H9 (cell line): ENCODE measurements at places on chromosomes 1 and 21. TPM values are rescaled to one million over a fixed set of nuclear protein-coding genes. Genes with fewer than 3 reads are reported as not detected.

B3GALT2 gene
- not detected in 2 replicates for total RNA-seq

DNA sequence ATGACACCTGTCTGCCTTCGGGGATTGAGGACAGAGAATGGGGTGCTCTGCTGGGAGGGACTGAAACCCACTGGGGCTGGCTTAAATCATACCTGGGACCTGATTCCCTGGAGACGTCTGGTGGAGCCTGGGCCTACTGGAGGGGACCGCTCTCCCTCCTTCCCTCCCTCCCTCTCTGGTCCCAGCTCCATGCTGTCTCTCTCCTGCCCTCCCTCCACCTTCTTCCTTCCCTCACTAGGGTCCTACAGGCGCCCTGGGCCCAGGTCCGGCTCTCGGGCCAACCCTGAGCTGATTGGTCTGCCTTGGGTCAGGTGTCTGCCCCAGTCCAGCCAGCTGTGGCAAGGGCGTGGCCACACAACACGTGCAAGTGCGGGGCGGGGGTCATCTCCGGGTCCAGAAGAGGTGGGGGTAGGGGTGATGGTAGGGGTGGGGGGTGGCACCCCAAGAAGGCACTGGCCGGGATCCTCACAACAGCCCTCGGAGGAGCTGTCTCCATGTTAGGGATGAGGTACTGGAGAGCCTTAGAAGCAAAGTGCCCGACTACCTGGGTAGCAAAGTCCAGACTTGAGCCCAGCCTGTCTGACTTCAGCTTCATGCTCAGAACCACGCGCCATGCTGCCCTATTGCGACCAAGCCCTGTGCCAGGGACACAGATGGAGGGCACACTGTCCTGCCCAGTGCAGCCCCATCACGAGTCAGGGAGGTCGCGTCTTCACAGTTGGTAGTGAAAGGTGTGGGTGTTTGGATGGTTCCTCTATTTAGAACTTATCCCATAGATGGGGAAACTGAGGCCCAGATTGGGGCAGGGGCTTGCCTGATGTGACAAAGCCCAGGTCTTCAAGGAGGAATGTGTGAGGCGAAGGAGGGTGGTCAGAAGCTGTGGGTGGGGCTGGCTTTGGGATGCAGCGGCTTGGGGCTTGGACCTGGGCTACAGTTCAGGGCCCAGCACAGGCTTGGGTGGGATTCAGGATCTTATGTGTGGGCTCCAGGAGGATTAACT is 574.1 kb downstream of the PTPRU start:
- DNase-seq: peak; percentile 10

MPZ gene
- 2.7 and 3.6 TPM in 2 replicates for total RNA-seq

EVA1C gene
- 0.98 and 1.8 TPM in 2 replicates for total RNA-seq

TTC3 gene
- total RNA-seq: 46.5 and 48.6 TPM in 2 replicates

GRCh38 chr1:54310439-54311328 is 95.5 kb downstream of the SSBP3 start:
- peak; percentile 86 for DNase-seq

GRCh38 chr1:175731581-175731980 is 11.8 kb downstream of the TNR start:
- no peak for DNase-seq

DNA sequence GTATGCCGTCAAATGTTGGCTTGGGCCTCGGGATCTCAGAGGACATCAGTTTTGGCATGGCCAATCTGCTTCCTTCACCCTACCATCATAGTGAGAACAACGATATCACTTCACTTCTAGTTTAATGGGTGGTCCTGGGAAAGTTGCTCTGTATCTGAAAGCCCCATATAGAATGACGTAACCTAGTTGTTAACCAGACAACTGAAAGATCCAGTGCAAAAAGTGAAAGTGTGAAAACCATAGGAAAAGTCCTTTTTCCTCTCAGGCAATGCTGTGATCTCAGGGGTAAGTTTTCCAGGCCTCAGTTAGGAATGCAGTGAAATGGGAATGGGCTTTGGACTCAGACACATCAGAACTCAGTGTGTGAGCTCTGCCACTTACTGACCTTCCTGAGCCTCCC is 18.6 kb upstream of the ATP1B1 start:
- DNase-seq: no peak

DNA sequence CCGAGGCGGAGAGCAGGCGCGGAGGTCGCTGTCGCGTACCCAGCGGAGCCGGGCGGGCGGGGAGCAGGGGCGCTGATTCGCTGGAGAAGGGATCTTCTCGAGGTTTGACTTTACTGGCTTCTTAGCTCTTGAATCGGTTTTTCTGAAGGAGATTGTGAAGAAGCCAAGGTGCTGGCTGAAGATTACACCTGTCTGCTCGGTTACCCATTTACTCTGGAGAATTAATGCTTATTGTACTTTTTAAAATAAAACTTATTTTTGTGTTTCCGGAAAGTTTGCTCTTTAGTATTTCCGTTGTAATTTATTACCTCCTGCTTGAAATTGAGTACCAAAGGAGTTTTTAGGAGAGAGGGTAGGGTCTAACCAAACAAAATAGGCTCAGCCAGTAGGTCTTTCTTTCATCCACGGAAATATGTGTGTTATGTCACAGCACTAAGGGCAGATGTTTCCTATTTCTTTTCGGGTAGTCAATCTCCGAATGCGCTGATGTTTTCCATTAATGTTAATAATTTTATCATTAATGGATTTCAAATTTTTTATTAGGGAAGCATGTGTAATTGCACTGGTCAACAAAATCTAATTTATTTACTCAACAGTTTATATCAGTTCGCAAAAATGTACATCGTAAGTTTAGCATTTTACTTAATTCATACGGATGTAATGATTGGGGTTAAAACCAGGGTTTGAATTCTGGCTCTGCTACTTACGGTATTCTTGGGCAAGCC is 510 bp upstream of the GNG5 start:
- DNase-seq: no peak

KMO gene
- total RNA-seq: not detected in 2 replicates

DNA sequence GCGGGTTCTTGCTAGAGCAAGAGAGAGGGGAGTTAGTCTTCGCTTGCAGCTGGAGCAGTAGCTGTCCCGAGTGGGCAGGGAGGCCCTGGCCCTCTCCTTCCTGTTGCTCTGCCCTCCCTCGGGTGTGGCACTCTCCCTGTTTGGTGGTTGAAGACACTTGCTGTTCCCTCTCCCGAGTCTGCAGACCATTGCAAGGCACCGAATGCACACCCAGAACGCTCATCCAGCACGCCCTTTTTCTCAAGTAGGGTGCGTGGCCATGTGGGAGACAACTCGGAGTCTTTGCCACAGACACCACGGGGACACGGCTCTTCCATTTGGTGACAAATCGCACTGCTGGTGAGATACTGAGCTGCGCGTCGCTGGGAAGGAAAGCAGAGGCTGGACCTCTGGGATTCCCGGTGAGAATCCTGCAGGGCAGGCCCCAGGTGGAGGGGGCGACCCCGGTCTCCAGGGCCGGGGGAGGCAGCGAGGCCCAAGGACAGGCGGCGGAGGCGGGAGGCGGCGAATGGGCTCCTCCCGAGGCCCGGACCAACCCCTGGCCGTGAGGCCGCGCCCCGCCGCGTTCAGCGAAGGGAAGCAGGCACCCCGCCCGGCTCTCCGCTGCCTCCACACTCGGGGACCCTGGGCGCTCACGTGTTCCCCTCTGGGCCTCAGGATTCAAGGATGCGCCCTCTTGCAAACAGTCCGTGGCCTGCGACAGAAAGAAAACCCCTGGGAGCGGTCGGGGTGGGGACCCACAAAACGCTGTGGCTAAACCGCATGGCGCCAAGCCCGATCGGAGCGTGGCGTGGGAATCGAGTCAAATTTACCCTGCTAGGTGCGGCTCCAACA is 10.4 kb upstream of the TMEM200B start:
- DNase-seq: no peak

OR2T35 gene
- total RNA-seq: not detected in 2 replicates

- no peak for DNase-seq
Observed at GRCh38 chr1:29234471-29234870, 1.9 kb upstream of the PTPRU start.

DNA sequence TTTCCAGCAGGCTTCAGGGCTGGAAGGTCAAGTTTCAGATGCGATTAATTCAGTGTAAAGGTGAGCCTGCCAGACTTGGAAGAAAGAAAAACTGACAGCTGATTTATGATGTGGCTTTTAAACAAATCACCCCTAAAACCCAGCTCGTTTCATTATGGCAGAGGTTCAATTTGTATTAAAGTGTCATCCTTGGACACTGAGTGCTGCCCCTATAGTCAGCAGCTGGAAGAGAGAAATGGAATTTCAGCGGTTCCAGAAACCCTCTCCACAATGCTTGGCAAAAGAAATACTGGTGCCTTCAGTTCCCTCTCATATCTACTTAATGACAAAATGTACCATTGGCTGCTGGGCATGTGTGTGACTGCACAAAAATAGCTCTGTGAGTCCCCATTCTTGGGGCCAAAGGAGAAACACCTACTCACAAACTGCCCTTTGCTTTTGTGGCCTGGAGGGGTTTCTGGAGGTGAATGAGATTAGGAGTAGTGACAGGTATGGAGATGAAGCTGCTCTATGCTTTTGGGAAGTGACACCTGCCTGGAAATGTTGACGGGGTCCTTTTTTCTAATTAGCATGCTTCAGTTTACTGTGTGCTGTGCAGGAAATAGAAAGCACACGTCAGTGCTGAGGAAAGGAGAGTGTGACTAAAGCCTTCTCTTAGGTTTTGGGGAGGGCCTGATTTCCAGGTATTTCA is 95.1 kb upstream of the TSPAN2 start:
- DNase-seq: no peak

- no peak for DNase-seq
Observed at GRCh38 chr21:27534206-27534605, 567.3 kb upstream of the ADAMTS5 start.

DNA sequence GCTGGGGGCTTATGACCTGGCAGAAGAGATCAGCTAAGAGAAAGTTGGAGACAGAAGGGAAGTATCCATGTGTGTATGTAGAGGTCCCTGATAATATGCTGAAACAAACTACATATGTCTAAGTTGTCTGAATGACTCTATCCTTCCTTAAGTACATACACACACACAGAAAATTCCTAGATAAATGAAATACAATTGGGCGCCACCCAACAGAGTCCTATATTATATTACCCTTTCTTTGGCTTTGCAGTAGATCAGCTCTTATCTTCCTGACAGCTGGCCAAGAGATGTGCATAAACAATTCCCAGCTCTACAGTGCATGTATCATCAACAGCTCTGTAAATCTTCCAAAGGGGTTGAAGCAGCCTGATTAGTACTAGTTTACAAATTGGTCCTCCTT is 40.1 kb downstream of the SORT1 start:
- no peak for DNase-seq

GRCh38 chr1:85607126-85607920 is 26.8 kb downstream of the CCN1 start:
- DNase-seq: peak; percentile 97

DNA sequence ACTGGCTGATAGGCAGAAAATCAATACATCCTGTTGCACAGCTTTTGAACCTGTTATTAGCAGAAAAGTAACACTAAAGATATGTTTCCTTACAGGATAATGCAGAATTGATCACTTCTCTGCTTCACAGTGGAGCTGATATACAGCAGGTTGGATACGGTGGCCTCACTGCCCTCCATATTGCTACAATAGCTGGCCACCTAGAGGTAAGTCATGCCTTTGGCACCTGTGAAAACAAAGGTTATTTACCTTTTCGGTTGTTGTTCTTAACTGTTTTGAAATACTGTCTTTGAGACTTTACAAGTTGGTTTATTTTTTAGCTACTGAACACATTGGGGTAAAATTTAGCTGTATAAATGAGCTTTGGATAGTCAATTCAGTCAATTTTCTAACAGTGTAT is 36.3 kb downstream of the TNNI3K start:
- no peak for DNase-seq

RBBP5 gene
- total RNA-seq: 17.3 and 18.3 TPM in 2 replicates

GRCh38 chr21:34367320-34367935 is 3.6 kb downstream of the KCNE2 start:
- peak; percentile 50 for DNase-seq

DNA sequence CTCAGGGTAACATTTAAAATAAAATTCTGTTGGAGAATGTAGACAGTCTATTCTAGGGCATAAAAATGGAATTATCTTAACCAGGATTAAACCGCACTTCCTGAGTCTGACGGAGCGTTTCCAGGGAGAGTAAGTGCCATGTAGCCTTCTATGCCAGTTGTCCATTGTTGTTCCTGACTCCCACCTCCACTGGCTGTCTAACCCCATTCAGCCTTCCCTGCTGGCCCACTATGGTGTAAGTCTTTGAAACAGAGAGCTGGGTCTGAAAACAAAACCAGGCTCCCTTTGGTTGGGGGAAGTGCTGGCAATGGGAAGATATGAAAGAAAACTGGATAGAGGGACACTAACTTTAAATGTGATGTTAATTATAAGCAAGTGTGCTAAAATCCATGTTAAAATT is 71.2 kb upstream of the CNN3 start:
- no peak for DNase-seq

DNA sequence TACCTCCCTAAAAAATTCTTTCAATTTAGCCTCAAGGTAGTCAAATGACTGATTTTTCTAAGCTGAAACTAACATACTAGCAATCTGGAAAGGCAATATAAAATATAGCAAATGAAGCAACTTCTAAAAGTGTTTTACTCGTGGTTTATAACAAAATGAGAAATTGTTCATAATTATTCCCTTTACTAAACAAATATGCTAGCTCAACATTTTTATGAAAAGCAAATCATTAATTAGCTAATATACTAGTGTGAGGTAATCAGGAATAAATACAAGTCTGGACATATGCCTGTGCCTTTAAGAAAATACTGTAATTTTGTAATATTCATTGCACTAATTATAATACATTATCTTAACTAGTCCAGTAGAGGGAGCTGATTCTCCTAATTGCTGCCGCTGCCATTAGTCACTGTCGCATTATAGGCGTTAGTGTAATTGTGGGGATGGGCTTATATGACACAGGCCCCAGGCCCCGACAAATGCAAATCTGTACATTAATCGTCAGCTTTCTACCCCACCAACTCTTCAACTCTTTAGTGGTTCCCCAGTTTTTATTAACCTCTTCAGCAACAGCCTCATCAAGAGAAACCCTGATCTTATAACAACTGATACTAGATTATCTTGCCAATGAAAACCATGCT is 160.9 kb downstream of the GABPA start:
- DNase-seq: no peak

DNA sequence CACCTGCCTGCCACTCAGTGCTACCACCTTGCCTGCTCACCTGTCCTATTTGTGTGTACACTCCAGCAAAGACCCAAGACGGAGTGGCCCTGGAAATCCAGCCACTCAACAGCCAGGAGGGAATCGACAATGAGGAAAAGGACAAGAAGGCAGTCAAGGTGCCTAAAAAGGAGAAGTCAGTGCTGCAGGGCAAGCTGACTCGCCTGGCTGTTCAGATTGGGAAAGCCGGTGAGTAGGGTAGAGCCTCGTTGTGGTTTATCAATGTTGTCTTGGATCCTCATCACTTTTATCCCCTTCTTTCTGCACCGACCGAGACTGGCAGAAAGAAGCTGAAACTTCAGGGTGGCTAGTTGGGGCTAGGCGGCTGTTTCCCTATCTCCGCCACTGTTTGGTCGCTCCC is 61.4 kb upstream of the LAX1 start:
- no peak for DNase-seq

SPATA45 gene
- 0.66 and 0.68 TPM in 2 replicates for total RNA-seq

DNA sequence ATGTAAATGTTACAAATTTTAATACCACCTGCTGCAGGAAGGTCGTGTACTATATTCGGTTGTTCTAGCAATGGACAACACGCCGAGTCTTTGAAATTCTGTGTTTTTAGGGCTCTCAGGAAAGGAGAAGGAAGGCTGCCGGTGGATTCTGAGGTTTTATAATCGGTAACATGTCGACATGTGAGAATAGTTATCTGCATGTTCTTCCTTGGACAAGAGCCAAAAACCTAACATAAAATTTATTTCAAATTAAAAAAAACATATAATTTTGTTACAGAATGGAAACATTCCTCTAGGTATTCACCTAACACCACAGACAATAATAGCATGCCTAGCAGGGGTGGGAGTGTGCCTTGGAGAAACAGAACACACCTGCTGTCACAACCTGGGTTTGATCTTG is 4.8 kb downstream of the PSMG1 start:
- no peak for DNase-seq
